GM20000 (cell line): ENCODE measurements at places on chromosomes 5 and 9.

DNA sequence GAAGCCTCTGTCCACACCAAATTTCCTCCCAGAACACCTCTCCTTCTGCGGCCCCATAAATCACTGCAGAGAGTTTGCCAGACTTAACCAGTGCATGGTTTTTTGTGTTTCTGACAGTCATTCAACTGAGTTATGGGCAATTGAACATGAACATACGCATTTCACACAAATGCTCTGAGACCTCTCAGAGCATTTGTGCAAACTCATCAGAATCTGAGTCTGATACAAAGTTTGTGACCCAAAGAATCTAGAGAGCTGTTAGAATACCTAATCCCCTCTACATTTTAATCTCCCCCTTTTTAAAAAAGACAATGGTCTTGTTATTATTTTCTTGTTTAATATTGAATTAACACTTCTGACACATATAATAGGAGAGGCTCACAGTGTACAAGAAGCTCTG lies 416.9 kb upstream of the SMARCA2 start:
- DNase-seq: no peak

GRCh38 chr9:99109522-99109921 lies 4.6 kb downstream of the TGFBR1 start:
- DNase-seq: no peak

- DNase-seq: no peak
Observed at GRCh38 chr9:119986205-119986604, 593.8 kb downstream of the CDK5RAP2 start.

DNA sequence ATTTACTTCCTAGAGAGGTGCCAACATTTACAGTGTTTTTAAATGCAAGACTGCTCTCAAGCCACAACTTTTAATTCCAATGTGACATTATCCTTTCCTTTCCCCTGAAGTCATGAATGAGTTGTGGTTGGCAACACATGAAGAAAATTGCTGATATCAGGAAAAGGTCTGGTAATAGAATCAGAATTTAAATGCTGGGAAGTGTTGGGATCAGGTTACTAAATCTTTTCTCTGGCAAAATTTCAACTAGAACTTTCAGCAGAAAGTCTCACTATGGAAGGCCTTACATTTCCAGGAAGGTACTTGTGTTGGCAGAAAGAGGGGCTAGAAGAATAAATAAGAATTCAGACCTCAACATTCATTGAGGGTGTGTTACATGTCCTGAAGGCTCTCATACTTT lies 10.6 kb upstream of the SLC44A1 start:
- no peak for DNase-seq

- no peak for DNase-seq
Observed at GRCh38 chr5:113215401-113216060, 219.3 kb downstream of the TSSK1B start.

- DNase-seq: no peak
Observed at GRCh38 chr5:150313501-150313900, 10.8 kb upstream of the ARSI start.

- DNase-seq: no peak
Observed at GRCh38 chr5:168869615-168870227, 290.6 kb upstream of the PANK3 start.

- DNase-seq: no peak
Observed at GRCh38 chr9:134995792-134996120, 78.0 kb upstream of the FCN1 start.

DNA sequence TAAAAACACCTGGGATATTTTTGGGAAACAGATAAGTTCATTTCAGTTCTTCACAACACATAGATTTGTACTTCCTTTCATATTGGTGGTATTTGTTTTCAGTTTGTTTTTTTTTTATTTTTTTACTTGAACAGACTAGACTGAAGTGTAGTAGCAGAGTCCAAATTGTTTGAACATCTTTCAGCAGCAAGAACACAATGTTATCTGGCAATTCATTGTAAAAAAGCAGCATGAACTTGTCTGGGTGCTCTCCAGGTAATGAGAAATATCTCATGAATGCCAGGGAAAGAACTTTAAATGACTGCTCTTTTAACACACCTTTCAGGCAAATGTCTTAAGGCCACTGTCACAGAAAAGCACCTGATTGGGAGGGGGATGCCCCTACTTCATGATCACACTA lies 113.4 kb downstream of the ARL15 start:
- DNase-seq: no peak

DNA sequence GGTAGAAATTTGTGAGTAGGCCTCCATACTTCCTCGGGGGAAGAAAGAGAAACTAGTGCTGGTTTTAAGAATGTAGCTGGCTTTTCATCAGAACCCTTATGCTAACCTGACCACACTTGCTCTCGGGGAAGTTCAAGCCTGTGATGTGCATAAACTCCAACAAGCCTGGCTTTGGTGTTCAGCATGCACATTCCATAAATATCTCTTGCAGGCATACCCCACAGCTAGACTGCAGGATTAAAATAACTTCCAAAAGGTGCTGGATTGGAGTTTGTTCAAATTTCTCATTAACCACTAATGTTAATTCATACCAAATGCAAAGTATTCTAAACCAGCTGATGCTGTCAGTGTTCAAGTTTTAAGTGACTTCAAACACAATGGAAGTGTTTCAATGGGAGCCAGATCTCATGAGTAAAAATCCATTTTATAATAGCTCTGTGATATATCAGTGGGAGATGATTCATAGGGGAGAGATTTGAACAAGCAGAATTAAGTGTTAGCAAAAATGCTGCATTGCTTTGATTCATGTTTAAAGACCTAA lies 79.4 kb downstream of the NPR3 start:
- no peak for DNase-seq

DNA sequence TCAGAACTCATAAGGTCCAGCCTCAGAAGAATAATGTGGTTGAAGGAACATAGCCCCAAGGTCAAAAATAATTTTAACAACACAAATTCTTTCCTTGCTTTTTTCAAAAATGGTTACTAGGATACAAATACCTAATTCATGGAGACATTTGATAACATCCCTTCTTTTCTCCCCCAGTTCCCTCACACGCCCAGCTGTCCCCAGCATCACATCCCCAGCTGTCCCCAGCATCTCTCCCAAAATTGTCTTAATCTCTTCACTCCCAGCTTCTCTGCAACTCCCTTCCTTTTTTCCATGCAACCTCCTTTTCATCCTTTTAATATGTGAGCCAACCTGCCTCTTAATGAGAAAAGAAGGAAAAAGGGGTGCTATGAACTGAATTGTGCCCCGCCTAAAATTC lies 77.8 kb downstream of the FSTL4 start:
- no peak for DNase-seq

- peak; percentile 57 for DNase-seq
Observed at GRCh38 chr9:88593537-88594185, 58.7 kb downstream of the NXNL2 start.

DNA sequence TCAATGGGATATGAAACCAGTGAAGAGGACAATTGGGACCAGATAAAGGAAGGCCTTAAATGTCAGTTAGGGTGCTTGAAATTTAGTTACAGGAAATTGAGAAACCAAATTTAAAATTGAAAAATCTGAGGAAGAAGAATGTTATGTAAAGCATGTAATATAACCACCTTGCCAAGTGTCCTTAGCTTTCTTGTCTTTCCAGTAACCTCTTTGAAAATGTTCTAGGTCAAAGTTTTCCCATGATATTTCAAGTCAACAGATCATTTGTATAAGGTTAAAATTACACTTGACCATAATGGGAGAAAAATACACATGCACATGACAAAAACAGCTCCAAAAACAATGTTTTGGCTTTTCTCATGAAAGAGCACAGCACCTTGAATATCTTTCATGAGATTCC lies 21.1 kb downstream of the LOX start:
- DNase-seq: no peak

- DNase-seq: no peak
Observed at GRCh38 chr9:20754556-20754955, 70.5 kb downstream of the FOCAD start.

DNA sequence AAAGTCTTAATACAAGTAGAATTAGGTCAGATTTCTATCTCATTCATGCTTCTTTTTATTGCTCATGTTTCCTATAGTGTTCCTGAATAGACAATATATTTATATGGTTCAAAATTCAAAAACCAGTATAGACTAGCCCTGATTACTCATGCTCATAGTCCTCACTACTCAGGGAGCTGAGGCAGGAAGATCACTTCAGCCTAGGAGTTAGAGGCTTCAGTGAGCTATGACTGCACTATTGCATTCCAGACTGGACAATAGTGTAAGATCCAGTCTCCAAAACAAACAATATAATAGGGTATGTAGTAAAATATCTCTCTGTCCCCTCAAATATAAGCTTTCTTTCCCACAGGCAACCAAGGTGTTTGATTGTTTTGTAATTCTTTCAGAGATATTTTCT lies 2.4 kb downstream of the ANKRD31 start:
- no peak for DNase-seq

- DNase-seq: no peak
Observed at GRCh38 chr9:136546697-136547501, 1.1 kb upstream of the NOTCH1 start.

DNA sequence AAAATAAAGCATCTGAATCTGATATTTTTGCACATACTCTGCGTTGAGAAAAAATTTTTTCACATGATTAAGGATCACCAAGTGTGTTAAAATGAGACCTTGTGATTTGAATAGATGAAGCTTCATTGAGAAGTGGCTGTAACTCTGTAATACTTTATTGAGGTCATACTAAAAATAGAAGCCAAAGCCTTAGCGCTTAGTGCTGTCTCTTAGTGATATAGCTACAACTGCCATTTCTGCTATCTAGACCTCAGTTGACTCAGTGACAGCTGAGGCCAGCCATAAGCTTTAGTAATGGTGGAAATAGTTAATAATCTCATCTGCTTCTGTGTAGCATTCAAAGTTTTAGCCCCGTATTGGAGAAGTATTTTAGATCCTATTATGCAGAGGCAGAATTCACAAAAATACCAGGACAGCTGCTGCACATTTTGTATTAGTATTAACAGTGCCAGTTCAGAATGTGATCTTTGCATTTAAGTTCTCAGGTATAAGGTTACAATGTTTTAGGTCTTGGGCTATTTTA lies 107.4 kb upstream of the SGCD start:
- no peak for DNase-seq

- DNase-seq: no peak
Observed at GRCh38 chr9:128556926-128557634, 4.7 kb downstream of the SPTAN1 start.

DNA sequence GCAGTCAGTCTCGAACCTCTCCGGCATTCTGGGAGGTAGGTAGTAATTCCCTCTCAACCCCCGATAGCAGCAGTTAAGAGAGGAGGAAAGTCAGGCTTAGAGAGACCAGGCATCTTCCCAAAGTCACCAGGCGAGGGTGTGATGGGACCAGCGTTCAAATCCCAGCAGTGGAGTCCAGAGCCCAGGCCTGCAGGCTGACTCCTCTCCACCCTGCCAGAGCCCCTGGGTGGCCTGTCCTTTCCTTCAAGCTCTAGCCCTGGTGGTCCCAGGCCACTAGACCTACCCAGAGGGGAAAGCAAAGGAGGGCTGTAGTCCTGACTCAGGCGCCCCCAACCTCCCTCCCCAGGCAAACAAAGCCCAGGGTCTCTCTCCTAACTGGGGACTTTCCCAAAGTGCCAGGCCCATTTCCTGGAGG lies 4.2 kb upstream of the NR5A1 start:
- DNase-seq: no peak

- no peak for DNase-seq
Observed at GRCh38 chr9:15738011-15738410, 185.2 kb downstream of the CCDC171 start.

DNA sequence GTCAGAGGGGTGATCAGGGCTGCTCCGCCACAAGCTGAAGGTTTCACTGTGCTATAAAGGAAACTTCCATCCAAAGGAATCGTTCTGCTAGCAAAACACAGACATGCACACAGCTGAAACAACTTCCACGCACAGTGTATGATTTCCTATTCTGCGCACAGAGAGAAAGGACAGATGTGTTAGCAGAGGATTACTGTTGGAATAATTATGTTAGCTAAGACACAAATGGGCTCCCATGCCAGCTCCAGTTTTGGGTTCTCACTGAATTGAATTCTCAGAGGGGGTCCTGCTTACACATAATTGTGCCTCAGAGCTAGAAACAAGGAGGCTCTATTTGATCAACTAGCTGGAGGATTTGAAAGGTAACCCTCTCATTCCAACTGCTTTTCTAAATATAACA lies 352.4 kb downstream of the IRX2 start:
- no peak for DNase-seq

DNA sequence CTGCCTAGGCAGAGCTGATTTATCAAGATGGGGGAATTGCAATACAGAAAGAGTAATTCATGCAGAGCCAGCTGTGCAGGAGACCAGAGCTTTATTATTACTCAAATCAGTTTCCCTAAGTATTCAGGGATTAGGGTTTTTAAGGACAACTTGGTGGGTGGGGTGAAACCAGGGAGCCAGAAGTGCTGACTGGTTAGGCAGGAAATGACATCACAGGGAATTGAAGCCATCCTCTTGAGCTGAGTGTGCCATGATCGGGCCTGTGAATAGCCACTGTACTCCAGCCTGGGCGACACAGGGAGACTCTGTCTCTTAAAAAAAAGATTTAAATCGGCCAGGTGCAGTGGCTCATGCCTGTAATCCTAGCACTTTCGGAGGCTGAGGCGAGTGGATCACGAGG lies 45.3 kb upstream of the CDK5RAP2 start:
- DNase-seq: no peak

GRCh38 chr5:125848751-125849150 lies 574.5 kb upstream of the GRAMD2B start:
- DNase-seq: no peak

DNA sequence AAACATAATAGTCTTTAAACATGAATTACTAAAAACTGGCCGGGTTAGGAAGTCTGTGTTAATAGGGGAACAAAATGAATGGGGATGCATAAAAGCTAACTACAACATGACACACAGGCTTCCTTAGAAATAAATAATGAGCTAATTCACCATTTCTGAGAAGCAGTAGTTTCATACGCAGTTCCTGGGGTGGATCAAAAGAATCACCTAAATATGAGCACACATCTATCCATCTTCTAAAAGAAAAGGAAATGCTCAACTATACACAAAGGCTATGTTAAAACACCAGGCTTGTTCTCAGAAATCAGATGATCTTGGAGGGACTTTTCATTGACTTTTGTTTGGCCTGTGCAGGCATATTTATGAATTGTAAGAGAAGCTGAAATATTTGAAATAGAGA lies 373.0 kb downstream of the ARRDC3 start:
- DNase-seq: no peak

GRCh38 chr9:121505903-121506735 lies 6.5 kb upstream of the GGTA1 start:
- DNase-seq: no peak

DNA sequence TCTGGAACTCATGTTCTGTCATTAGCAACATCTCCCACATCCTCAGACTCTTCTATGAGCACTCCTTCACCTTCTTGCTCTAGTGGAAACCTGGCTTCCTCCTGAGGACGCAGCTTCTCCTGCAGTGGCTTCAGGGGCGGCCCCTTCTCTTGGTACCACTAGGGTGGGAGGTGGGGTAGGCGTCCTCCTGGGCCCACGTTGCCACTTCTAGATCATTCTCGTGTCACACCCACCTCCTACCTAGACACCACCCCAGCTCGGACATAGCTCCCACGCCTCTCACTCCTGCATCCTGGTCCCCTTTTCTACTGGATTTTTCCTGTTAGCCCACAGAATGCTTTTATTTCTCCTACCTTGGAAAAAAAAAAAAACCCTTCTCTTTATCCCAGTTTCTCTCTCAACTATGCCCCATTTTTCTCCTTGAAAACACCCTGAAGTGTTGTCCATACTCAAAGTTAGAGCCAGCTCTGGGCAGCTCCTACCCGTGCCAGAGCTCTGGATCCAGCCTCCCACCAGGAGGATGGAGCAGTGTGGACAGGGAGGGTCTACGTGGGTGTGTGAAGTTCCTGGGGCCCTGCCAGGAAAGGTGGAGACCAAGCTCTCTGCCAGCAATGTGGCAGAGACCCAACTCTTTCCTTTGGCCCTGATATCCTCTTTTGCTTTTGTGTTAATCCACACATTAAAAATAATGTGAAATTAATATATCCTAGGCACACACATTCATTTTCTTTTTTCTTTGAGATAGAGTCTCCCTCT lies 179.2 kb downstream of the HSPA4 start:
- no peak for DNase-seq
